Skin of body (tissue), 3 donors: ENCODE measurements at places on chromosomes 6 and 20. TPM values are rescaled to one million over a fixed set of nuclear protein-coding genes. Genes with fewer than 3 reads are reported as not detected.
A peak's percentile ranks its signal among the peaks of the same experiment; 100 is the strongest.

- no peak for DNase-seq
Observed at GRCh38 chr6:26501482-26501986, 1.4 kb downstream of the BTN1A1 start.

- no peak for DNase-seq
Observed at GRCh38 chr6:149150801-149151398, 166.6 kb upstream of the TAB2 start.

KCNG1 gene
- 1.7 TPM for total RNA-seq

- DNase-seq: no peak
Observed at GRCh38 chr6:160396292-160396691, 48.1 kb downstream of the SLC22A3 start.

DNA sequence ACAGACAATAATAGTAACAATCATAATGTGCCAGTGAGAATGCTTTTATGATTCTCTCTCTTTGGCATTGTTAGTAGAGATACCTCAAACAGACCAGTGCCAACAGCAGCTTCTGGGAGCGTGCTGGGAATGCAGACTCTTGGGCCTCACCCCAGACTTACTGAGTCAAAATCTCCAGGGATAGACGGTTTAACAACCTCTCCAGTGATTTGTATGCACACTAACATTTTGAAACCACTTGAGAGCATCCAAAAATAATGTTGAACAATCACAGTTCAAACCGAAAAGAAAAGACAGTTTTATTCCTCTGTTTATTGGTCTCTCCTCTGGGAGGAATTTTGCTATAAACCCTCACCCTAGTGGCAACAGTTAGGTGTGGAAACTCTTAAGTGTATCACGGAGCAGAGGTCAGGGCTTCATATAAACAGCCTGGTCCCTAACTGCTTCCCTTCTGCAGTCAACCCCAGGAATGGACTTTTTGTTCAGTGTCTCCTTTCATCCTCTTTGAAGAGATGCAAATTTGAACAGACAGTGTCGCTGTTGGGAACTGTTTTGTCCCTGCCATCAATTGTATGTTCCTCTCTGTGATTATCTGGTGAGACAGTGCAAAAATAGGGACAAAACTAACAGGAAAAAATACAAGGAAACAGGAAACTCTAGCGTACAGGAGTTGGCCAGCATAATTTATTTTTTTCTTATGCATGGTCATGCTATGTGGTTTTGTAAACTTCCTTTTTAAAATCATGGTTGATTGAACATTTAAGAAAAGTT is 162.4 kb upstream of the BTBD3 start:
- DNase-seq: peak; percentile 16

FERMT1 gene
- total RNA-seq: 8.2 TPM

FKBP5 gene
- total RNA-seq: 10.3 TPM

DNA sequence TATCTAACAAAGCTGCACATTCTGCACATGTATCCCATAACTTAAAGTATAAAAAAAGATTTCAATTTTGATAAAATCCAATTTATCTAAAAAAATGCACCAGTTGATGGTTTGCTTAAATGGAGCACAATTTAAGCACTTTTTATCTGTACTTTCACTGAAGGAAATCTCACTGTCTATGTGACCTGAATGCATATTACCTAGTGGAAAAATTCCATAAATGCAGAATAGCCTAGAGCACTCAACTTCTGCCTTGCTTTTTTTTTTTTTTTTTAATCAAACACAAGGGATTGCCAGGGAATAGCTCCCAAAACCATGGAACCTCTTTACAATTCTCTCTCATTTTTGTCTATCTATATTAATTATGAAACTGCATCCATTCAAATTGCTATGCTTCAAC is 80.4 kb downstream of the RFPL4B start:
- DNase-seq: no peak

DNA sequence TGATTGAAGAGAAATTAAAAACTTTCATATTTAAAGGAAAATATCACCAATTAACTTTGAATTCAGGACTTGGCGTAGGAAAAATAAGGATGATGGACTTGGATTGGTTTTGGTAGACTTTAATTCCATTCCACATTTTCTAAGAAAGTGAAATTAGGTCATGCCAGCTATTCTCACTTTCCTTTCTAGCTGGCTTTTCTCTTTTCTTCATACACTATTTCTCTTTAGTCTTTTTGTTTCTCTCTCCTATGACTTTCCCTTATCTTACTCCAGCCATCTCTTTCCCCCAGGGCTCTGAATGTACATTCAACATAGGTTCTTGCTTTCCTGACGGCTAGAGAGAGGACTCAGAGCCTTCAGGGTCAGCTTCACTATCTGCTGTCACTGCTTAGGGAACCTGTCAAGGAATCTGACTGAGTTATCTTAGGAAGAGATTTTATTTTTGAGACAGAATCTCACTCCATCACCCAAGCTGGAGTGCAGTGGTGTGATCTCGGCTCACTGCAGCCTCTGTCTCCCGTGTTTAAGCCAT is 61.4 kb upstream of the MCM9 start:
- no peak for DNase-seq

GRCh38 chr6:55836481-55836880 is 38.9 kb downstream of the BMP5 start:
- no peak for DNase-seq

GRCh38 chr6:1131285-1132079 is 180.4 kb upstream of the FOXQ1 start:
- peak; percentile 29 for DNase-seq

GRCh38 chr6:137921823-137922222 is 54.8 kb downstream of the TNFAIP3 start:
- no peak for DNase-seq

- no peak for DNase-seq
Observed at GRCh38 chr6:152404936-152405595, 232.1 kb downstream of the SYNE1 start.

DNA sequence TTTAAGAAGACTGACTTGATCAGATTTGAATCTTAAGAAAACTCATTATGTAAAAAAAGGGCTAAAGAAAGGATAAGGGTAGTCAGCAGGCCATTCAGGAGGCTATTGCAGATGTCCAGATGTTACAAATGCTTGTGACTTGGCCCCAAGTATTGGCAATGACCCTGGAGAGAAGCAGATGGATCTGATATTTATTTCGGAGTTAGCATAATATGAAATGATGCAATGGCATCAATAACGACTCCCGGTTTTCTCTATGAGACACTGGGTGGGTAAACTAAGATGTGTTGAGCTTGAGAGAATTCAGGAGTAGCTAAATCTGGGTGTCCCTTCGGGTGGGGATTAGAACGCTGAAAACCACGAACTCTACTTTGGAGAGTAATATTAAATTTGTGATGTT is 149.7 kb downstream of the LAMA2 start:
- DNase-seq: peak; percentile 45

CLVS2 gene
- 0.10 TPM for total RNA-seq

GRCh38 chr20:56820984-56821383 is 191.9 kb downstream of the TFAP2C start:
- DNase-seq: no peak

DNA sequence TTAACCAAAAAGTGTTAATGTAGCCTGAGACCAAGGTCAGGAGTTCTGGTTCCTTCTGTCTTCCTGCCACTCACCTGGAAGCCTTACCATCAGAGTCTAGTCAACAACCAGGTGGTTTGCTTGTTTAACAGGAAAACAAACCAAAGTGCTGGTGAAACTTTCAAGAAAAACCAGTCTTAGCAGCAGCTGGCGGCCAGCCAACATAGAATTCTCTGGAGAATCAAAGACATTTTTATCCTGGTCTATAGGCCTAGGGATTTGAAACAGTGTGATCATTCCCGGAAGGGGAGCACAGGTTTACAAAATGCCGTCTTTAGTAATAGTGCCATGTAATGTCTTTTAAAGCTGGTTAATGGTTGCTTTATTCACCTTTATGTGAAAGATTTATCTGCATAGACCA is 146.6 kb upstream of the AKIRIN2 start:
- DNase-seq: no peak

- no peak for DNase-seq
Observed at GRCh38 chr20:20277894-20278335, 90.0 kb upstream of the INSM1 start.

DNA sequence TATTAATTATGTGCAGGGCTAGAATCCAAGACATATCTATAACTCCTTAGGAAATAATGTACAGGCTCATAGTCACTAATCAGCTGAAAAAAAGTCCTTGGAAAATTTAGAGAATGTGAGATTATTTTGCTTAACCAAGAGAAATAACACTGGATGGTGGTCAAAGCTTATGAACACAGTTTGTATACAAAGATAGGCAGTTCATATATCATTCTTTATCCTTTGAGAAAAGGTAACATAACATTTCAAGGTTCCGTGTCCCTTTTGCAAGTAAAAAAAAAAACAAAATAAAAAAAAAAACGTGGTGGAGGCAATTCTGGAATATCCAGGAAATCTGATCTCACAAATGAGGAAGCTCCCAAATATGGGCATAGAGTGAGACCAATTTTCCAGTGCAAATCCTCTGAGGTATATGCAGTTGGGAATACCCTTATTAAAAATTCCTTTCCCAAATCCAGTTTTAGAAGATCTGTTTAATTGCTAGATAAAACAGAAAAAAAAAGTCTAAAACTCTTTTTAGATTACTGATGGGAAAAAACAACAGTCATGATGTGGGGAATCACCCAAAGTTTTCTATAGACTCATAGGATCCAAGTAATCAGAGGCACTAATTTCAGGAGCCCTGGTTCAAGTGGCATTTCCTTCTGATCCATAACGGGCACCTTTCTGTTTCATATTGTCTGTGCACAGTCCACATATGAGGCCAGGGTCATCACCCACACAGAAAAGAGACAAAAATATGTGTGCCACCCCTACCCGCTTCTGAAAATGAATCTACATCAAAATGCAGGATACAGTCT is 17.7 kb upstream of the TNFAIP3 start:
- peak; percentile 83 for DNase-seq

- no peak for DNase-seq
Observed at GRCh38 chr20:32858701-32859372, at the start of gene EFCAB8. TSS of gene EFCAB8 (plus strand) at chr20:32858923. CDS start at chr20:32863793, 4,870 bp downstream.

DNA sequence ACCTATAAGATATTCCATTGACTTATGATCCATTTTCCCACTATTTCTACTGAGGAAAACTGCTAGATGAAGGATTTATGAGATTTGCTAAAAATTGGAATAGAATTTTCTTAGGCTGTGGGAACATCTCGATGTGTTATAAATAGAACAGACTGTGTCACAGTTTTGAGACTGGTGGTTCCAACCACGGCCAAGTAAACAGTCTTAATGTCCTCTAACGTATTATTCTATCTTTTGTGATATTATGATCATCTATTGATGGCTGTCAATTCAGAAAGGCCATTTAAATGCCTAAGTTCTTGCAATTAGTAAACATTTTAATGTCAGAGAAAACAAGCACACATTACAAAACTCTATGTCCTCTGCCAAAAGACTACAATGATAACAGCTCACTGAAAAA is 71.5 kb upstream of the PLN start:
- no peak for DNase-seq

KCNK16 gene
- total RNA-seq: not detected

DNA sequence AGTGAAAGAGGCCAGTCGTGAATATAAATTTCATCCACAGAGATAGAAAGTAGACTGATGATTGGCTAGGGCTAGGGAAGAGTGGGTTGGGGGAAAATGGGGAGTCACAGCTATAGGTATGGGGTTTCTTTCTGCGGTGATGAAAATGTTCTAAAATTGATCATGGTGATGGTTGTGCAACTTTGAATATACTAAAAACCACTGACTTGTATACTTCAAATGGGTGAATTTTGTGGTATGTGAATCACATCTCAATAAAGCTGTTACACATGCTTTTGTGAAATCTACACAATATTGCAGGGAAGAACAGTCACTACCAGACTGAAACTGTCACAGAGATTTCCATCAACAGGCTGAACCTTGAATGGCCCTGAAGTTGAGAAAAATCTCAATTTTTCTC is 61.5 kb downstream of the LYRM4 start:
- DNase-seq: no peak

GRCh38 chr6:42624601-42625000 is 60.8 kb downstream of the UBR2 start:
- no peak for DNase-seq
